Mammary epithelial cell (primary cell): ENCODE measurements at places on chromosomes 5 and 9. TPM values are rescaled to one million over a fixed set of nuclear protein-coding genes. Genes with fewer than 3 reads are reported as not detected.
A peak's percentile ranks its signal among the peaks of the same experiment; 100 is the strongest.

Gene TYRP1
- not detected for polyA plus RNA-seq

Gene SETX
- 14.7 TPM for polyA plus RNA-seq

- DNase-seq = peak; percentile 63
These were observed 157.2 kb upstream of the PITX1 start for GRCh38 chr5:135191084-135191826.

DNA sequence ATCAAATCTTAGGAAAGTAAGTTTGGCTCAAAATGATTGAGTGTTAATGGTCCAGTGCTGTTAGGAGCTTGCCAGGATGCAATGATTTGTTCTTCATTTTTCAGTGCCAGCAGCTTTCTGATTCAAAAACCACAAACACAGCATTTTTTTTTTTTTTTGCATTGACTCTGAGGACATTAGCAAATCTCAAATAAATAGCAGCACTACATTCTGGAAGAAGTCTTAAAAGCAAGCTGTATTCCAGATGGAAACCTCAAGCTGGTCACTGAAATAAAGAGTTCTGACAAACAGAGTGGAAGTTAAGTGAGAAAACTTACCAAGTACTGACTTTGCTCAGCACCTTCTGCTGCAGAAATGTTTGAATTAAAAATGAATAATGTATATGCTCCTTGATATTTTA lies 1653.1 kb upstream of the CDH9 start:
- DNase-seq = no peak

- no peak for DNase-seq
These were observed 110.8 kb downstream of the BOD1 start for GRCh38 chr5:173505634-173506033.

DNA sequence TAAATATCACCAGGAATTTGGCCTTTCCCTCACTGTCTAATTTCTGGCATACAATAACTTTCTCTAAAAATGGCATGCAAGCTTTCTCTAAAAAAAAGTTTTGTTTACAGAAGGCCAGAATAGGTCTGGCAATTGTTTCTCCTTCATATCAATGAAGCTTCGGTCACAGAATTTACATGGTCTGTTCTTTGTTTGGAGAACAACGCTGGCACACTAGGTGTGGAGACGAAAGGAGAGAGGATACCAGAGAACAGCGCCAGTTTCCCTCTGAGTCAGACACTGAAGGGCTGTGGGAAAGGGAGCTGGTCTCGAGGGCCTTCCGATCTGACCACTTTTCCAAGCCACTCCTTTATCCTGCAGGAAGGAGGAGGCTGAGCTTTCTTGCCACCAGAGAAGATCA lies 60.1 kb upstream of the ITGA1 start:
- DNase-seq = peak; percentile 93

DNA sequence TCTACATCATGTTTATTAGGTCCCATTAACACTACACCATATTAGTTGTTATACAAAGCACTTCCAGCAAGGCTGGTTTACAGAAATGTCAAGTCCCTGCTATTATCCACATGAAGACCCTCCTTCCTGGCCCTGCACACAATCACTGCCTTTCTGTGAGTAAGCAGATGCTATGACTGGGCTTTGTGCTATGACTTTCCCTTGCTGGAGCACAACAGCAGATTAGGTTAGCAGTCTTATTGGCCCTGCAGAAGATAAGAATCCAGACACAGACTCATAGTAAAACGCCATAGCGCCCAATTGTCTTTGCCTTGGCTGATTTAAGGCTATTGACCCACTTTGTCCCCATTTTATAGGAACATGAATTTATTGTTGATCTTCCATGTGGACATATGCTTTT lies 228.9 kb upstream of the ACTBL2 start:
- DNase-seq = no peak

- DNase-seq = peak; percentile 39
These were observed 127.5 kb downstream of the SUSD1 start for GRCh38 chr9:112047538-112048066.

DNA sequence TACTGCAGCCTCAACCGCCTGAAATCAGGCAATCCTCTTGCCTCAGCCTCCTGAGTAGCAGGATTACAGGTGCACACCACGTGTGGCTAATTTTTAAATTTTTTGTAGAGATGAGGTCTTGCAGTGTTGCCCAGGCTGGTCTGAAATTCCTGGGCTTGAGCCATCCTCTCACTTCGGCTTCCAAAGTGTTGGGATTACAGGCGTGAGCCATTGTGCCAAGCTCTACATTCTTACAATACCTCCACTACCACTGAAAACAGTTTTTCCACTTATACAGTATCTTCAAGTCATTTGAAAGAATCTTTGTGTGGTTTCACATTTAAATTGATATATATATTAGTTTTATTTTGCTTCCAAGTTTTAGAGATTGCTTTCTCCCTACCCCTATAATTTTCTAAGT lies 42.6 kb downstream of the LARP1 start:
- DNase-seq = no peak

Gene CDC25C
- 7.6 TPM for polyA plus RNA-seq

- no peak for DNase-seq
These were observed 2.0 kb downstream of the CDC14B start for GRCh38 chr9:96617439-96618185.

- DNase-seq = peak; percentile 70
These were observed 300.8 kb downstream of the SEMA5A start for GRCh38 chr5:9245071-9245470.

Gene CCNJL
- polyA plus RNA-seq = 16.1 TPM

Gene ANKRD20A1
- 0.10 TPM for polyA plus RNA-seq

DNA sequence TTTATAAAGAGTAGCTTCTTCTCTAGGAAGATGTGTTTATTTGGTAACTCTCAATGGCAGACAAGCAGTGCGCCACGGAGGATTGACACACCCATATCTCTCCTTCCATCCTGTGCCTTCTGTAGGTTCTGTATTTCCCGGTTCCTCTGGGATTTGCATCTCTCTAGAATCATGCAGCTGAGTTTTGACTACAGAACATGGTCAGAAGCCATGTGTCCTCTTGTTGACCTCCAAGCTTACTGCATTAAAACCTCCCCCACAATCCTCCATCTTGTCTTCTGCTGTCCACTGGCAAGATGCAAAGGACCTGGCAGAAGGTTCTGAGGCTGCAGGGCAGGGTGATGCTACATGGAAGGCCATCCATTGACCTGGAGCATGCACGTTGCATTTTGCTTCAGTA lies 482.0 kb downstream of the DMRT2 start:
- DNase-seq = no peak

GRCh38 chr9:93974151-93974550 lies 19.0 kb upstream of the BARX1 start:
- no peak for DNase-seq

Gene ZNF354C
- polyA plus RNA-seq = 1.5 TPM

DNA sequence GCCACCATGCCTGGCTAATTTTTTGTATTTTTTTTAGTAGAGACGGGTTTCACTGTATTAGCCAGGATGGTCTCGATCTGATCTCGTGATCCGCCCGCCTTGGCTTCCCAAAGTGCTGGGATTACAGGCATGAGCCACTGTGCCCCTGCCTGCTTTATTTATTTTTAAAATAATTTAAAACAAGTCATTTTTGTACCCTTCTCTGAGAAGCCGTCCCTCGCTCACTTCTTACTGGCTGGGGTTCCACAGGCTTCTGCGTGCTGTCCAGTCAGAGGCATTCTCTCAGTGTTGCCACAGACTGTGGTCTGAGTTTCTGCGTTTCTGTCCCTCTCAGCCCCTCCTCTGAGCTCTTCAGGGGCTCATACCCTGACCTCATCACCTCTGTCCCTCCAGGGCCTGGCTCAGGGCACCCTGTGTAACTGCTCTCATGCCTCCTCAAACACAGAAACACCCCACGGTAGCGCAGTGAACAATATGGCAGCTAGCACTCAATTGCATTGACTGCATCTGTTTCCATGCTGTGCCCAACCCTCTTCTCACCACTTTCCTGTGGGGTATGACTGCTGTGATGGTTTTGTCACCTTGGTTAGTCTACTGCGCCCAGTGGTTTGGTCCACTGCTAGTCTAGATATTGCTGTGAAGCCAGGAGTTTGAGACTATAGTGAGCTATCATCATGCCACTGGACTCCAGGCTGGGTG lies 44.3 kb upstream of the SH3PXD2B start:
- DNase-seq = no peak

DNA sequence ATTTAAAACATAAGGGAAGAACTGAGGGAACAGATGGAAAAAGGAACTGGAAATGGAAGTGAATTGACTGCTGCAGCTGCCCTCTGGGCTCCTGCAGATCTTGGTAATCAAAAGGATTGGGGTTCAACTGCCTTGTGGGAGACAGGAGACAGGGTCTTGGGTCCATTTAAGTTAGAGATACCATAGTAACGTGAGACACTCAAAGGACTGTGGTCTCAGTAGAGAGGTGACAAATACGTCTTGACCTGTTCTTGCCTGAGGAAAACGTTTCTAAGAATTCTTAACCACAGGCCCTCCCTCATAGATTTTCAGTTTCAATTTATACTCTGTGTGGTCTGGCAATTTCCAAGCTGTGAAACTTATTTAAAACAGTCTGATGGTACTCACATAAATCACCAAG lies 100.8 kb upstream of the DHFR start:
- DNase-seq = peak; percentile 20
